GM04503 (cell line): ENCODE measurements at places on chromosomes 1 and 21.

DNA sequence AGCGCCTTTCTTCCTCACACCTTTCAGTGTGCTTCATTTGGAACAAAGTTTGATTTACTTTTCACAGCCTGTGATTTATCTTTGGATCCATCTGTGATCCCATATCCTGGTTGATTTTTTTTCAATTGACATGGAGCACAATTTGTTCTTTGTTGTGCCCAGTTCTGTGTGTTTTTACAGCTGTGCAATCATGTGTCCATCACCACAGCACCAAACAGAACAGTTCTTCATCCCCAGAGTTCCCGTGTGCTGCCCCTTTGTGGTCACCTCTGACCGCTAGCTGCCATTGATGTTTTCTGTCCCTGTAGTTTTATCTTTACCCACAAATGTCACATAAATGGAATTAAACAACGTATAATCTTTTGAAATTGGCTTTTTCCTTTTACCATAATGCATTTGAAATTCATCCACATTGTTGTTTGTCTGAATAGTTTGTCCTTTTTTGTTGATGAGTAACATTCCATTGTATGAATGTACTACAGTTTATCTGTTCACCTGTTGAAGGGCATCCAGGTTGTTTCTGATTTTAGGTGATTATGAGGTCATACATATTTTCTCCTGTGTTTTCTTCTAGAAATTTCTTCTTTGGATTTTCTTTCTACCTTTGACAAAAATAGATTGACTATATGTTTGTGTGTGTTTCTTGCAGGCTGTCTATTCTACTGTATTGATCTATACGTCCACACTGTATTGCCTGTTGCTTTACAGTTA is 17.4 kb downstream of the MIGA1 start:
- DNase-seq: no peak

GRCh38 chr1:208231881-208232661 is 12.1 kb downstream of the PLXNA2 start:
- DNase-seq: no peak

DNA sequence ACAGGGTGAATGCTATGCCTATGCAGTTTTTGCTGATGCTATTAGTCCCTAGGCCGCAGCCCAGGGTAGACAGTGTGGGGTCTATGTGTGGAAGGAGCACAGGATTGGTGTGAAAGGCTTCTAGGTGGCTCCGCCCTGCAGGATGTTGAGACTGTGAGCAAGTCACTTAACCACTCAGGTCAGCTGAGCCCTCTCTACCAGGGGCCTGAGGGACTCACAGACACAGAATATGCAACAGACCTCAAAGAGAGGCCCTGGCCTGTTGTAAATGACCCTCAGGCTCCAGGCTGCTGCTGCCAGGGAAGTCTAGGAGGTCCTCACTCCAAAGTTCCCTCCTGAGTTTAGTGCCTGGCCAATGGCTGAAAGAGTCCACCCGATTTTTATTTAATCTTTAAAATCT is 11.0 kb downstream of the NHLH2 start:
- no peak for DNase-seq

GRCh38 chr1:16372535-16373285 is 5.7 kb downstream of the SZRD1 start:
- DNase-seq: no peak

GRCh38 chr1:62232871-62233278 is 38.2 kb downstream of the L1TD1 start:
- no peak for DNase-seq

DNA sequence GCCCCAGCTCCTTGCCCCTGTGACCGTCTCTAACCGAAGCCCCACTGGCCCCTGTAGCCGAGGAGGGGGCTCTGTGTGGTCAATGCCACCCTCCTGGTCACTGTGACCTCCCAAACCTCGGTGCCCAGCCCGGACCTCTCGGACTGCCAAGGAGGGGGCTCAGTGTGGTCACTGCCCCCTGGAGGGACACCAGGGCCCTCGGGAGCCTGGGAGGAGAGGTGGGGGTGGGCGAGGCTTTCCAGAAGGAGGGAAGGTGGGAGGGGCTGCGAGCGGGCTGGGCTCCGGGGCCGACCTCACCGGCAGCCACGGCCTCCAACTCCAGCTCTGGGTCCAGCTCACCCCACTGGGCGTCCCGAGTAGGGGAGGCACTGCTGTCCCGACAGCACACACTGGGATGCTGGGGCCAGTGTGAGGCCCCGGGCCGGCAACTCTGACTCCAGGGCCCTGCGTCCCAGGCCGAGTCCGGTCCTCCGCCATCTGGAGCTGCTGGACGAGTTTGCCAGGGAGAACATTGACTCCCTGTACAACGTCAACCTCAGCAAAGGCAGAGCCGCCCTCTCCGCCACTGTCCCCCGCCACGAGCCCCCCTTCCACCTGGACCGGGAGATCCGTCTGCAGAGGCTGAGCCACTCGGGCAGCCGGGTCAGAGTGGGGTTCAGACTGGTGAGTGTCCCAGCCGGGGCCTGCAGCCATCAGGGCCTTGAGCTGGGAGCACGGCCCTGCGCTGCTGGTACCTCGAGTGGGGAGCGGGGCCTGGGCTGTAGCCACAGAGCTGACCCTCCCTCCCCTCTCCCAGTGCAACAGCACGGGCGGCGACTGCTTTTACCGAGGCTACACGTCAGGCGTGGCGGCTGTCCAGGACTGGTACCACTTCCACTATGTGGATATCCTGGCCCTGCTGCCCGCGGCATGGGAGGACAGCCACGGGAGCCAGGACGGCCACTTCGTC is 6.4 kb downstream of the SCNN1D start:
- DNase-seq: no peak

DNA sequence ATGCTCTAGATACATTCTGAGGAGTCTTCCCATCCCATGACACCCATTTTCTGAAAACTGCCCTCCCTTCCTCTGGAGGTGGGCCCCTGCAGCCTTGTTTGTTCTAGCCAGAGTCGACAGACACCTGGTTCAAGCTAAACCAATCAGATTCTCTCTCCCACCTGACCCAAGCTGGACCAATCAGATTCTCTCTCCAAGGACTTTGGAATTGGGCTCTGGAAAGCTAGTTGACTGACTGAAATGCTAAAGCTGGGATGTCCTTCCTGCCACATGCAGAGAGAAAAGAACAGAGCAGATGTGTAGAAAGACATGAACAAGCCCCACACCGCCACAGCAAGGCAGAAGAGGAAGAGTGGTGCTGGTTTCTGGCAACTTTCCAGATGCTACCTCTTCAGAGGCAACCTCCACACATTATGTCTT is 24.6 kb downstream of the ASAP3 start:
- DNase-seq: no peak

DNA sequence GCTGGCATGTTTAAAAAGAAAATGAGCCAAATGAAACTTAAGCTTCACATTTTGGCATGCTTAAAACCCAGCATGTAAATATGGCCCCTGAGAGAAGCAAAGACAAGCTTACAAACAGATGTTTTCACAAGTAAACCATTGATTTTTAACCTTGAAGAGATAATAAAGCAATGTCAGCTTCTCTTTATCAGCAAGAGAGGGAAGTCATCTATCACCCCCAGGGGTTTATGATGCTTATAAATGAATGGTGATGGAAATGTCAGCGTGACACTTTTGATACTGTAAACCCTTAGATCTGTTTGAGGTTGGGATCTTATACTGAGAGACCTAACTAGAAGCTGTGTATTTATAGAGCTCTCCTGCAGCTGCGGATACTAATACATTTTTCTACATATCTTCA is 471.3 kb downstream of the PLA2G4A start:
- DNase-seq: no peak

GRCh38 chr21:23218667-23219066 is 2220.5 kb downstream of the NCAM2 start:
- no peak for DNase-seq

GRCh38 chr21:45138199-45139002 is 64.0 kb downstream of the ADARB1 start:
- DNase-seq: no peak

- peak; percentile 31 for DNase-seq
Measured at GRCh38 chr1:112575154-112575804, 43.7 kb downstream of the ST7L start.

GRCh38 chr1:245375789-245376460 is 221.1 kb downstream of the KIF26B start:
- no peak for DNase-seq

DNA sequence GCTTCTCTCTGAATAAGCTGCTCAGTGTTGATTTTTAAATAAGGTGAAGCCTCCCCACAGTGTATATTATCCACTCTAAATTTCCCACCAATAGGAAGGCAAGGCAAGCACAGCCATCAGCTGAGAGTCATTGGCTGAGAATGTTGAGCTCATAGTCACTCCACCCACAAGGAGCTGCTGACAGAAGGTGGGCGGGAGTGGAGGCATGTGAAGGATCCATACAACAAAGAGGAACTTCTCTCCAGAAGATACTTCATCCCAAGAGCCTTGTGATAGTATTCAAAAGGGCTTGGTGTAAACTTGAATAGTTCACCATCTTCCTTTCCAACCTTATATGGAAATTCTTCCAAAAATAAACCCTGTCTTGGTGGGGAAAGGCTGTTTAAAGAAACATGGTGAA is 42.8 kb downstream of the SAMD13 start:
- no peak for DNase-seq

DNA sequence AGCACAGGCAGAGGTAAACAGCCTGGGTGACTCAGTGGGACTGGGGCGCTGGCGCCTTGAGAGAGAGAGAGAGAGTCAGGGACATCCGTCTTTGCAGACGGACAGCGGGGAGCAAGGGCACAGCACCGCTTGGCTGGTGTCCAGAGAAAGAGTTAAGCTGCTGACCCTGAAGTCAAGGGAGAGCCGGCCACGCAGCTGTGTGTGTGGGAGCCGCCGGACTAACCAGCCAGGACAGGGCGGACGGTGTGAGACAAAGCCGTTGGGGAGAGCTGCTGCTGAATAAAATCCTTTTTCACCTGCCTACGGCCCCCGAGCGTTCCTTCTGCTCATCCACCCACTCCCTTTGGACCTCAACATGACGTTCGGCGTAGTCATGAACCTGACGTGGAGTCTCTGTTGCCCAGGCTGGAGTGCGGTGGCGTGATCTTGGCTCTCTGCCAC is 14.5 kb downstream of the CFAP74 start:
- DNase-seq: no peak

GRCh38 chr1:211487672-211488208 is 4.2 kb downstream of the RD3 start:
- DNase-seq: no peak

DNA sequence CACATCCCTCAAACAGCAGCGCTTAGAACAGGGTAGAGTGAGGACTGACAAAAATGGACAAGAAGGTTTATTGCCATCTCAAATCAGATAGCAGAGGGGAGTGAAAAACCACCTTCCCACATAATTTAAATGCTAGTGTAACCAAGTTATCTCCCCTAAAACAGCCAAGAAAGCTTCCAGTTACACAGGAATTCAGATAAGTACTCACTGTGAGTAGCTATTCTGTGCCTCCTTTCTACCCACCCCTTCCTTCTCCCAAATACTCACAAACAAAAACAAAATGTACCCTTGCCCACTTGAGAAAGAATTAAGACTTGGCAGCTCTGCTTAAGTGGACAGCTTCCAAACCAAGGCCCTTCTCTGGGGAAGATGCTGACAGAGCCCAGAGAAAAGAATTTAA is 9.1 kb downstream of the OTUD7B start:
- no peak for DNase-seq

DNA sequence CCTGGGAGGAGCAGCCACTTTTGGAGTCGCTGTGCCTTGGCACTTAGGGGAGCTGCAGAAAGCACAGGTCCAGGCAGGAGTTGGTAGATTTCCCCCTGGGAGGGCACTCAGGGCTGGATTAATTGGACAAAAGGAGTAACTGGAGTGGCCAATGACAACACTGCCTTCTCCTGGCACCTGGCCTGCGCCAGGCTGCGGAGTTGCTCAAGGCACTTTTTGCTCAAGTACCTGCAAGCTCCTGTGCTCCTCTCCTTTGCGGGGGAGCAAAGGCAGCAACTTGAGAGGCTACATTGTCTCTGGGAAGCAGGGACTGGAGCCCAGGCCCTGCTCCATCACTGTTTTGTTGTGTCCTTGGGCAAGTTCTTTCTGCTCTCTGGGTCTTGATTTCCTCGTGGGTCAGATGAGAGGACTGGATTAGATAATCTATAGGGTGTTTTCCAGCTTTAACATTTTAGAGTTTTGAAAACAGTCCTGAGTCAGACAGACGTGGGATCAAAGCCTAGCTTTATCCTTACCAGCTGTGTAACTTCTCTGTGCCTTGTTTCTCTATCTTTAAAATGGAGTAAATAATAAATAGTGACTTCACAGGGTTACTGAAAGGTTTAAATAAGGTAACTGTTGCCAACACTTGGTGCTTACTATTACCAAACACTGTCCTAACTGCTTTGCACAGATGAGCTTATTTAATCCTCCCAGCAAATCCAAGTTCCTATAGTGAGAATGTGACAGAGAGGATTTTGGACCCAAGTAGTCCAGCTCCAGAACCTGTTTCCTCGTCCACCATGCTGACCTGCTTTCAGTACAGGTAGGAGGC is 18.0 kb upstream of the GRHL3 start:
- DNase-seq: no peak

DNA sequence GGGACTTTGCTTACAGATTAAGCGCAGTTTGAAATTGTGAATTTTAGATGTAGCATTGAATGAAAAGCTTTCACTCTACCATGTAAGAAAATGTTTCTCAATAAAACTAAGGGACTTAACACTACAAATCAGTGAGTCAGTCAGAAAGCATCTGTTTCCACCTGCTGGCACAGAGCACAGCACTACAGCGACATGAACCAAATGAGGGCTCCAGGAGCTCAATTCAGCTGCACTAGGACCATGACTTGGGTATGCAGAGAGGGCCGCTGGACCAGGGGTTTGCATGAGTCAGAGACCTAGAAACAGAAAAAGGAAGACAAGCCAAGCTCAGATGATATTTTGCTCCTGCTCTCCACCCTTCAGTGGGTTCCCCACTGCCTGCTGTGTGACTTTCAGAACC is 5.2 kb downstream of the SUSD4 start:
- DNase-seq: no peak

DNA sequence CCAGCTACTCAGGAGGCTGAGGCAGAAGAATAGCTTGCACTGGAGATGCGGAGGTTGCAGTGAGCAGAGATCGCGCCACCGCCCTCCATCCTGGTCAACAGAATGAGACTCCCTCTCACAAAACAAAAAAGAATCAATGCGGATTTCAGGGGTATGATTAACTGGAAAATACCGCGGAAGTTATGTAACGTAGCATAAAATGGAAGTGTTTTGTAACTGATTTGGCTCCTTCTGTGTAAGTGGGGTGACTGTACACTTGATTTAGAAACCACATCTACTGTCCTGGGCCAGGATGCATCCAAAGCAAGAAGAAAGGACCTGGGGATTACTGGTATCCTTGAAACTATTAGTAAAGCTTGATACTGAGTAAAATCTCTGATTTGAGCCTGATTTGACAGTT is 3.1 kb upstream of the VAMP4 start:
- no peak for DNase-seq

GRCh38 chr1:154741327-154741726 is 128.8 kb downstream of the KCNN3 start:
- peak; percentile 61 for DNase-seq
